NCI-H1092 treated with DMSO at 0.1 percent for 48 hours (cell line): ENCODE measurements at places on chromosomes 1 and 21.

- no peak for DNase-seq
These were observed 384.3 kb downstream of the SEC16B start for GRCh38 chr1:177585302-177586220.

- no peak for DNase-seq
These were observed 119.1 kb downstream of the TPTE start for GRCh38 chr21:10640446-10640845.

GRCh38 chr21:41961282-41961701 lies 7.5 kb upstream of the C2CD2 start:
- DNase-seq: no peak

- DNase-seq: no peak
These were observed 609.2 kb downstream of the KCNT2 start for GRCh38 chr1:195999022-195999421.

DNA sequence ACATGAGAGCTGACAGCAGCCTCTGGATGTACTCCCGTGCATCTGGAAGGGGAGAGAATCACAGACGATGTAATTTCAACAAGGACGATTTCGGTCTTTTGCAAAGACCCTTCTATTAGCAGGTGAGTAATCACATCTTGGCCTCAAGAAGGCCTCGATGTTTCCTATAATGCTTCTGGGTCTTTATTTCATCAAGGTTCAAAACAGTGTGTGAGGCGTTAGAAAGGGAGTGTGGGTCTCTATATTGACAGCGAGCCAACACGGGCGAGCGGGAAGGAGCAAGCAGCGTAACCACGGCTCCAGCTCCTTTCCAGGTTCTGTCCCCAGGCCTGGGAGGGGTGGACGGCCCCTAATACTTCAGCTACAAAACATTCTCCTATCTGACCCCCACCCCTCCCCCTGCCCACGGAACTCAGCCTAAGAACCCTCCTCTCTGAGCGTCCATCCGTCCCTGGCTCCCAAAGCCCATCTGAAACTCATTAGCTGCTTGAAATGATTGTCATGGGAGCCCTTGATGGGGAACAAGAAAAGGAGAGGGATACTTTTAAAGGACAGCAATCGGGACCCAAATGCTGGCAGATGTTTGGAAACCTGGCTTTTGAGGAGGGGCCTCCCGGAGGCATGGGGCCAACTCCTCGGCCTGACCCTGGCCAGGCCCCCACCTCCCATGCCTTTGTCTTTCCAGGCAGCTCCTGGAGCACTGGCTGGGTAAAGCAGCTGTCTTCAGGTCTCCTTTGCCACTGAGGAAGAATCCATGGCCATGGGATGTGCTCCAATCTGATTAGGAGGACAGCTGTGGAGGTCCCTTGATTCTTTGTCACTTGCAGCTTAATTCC lies 250.8 kb downstream of the FOXD2 start:
- no peak for DNase-seq

GRCh38 chr21:37348664-37349063 lies 17.9 kb upstream of the DYRK1A start:
- no peak for DNase-seq

- DNase-seq: no peak
These were observed 12.4 kb upstream of the ZNF697 start for GRCh38 chr1:119660253-119661083.

DNA sequence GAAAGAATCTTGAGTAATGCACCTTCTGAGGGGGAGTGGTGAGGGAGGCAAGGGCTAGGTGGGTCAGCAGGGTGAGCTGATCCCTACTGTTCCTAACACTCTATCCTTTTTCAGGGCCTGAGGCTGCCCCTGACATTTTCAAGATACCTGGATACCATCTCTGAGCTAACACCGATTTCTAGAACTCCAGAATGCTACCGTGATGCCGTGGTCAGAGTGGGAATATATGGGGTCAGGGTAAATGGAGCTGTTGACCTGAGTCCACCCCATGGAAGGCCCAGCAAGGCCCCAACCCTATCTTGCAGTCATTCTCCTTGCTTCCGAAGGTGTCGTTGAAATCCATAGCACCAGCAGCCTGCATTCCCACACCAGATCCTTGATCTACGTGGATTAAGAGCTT lies 18.0 kb upstream of the PTPRF start:
- no peak for DNase-seq

GRCh38 chr1:183267646-183268431 lies 81.8 kb downstream of the LAMC2 start:
- DNase-seq: no peak

- peak; percentile 64 for DNase-seq
These were observed 13.5 kb upstream of the TNFRSF8 start for GRCh38 chr1:12049616-12050015.

- no peak for DNase-seq
These were observed 52.1 kb upstream of the LAPTM5 start for GRCh38 chr1:30809514-30810263.

- peak; percentile 24 for DNase-seq
These were observed 671 bp upstream of the PYGO2 start for GRCh38 chr1:154962156-154962749.
